ENCODE measurements at places on chromosomes 7 and 10.

DNA sequence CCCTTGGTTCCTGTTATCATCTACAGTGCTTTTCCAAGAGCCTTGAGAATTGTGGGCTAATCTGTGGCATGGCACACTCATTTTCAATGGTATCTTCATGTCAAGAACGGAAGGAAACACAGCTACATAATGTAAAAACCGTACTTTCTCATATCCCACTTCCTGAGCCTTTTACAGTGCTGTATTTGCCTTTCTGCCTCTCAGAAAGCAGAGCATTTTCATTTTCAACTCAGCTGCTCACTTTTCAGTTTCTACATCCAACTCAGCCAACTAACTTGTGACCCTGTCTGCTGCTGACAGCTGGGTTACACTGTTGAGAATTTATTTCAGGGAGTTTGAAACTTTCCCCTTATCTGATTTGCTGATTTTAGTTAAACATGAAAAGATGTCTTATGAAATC is 875.8 kb upstream of the KCND2 start:
- H3K4me1 ChIP-seq = no peaks in the 10 kb centered on the region
- no peak overlapping the region for H3K27ac ChIP-seq
- no peaks in the 10 kb centered on the region for H3K36me3 ChIP-seq
- no peaks in the 10 kb centered on the region for H3K27me3 ChIP-seq

DNA sequence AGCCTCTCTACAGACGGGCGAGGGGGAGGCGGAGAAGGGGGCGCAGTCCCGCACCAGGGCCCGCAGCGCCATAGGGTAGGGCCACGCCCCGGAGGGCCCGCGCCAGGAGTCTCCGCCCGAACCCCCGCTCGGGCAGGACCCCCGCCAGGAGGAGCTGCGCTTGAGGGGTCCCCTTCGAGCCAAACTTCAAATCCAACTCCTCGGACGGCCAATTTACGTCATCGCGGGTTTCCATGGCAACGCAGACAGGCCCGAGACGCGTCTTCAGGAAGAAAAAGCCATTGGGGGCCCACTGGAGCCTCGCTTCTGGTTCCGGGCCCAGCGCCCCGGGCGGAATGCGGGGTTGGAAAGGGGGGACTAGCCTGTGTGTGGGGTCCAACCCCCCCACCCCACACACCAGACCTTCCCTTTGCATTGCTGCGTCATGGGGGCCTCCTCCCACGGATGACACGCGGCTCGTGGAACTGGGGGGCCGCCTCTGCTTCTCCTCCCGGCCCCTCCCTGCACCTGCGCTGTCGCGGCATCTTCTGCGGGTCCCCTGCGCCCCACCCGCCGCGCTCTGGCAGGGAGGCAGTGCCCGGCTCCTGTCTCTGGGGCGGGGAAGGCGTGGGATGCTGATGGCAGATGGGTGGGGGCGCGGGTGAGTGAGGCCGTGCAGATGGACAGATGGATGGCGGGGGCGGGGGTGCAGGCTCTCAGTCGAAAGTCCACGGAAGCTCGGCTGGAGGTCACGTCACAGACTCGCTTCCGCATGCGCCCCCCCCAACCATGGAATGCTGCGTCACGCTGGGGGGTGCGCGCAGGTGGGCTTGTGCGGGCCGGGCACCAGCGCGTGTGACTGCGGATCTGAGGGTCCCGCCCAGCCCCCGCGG is 1.2 kb downstream of the CALY start:
- H3K4me1 ChIP-seq = no peaks in the 10 kb centered on the region
- peak; percentile 78 for DNase-seq
- peaks cover 17% of the 10 kb centered on the region for H3K27me3 ChIP-seq

GRCh38 chr10:30742471-30742870 is 112.9 kb upstream of the LYZL2 start:
- no peaks in the 10 kb centered on the region for H3K4me1 ChIP-seq
- DNase-seq = no peak
- peaks cover 4% of the 10 kb centered on the region for H3K36me3 ChIP-seq
- H3K27ac ChIP-seq = no peak overlapping the region
- H3K27me3 ChIP-seq = no peaks in the 10 kb centered on the region

DNA sequence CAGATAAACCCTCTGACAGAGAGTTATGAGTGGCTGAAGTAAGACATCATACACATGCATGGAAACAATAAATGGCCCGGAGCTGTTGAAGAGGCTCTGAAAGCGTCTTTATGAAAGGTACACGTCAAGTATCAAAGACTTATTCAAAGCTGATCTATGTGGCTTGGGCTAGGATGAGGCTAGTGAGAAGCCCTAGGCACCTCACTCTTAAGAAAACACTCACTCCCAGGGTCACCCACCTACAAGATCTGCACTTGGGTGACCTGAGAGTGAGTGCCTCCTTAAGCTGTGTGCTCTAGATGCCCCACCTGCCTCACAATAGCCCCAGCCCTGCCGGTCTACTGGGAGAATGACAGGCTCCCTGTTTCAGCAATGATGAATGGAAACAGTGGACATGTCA is 1.1 kb upstream of the GIMAP1 start:
- no peaks in the 10 kb centered on the region for H3K4me1 ChIP-seq
- no peak overlapping the region for H3K4me3 ChIP-seq
- H3K27me3 ChIP-seq = peaks cover 4% of the 10 kb centered on the region
- H3K36me3 ChIP-seq = no peaks in the 10 kb centered on the region
- no peak overlapping the region for H3K27ac ChIP-seq
- DNase-seq = no peak

DNA sequence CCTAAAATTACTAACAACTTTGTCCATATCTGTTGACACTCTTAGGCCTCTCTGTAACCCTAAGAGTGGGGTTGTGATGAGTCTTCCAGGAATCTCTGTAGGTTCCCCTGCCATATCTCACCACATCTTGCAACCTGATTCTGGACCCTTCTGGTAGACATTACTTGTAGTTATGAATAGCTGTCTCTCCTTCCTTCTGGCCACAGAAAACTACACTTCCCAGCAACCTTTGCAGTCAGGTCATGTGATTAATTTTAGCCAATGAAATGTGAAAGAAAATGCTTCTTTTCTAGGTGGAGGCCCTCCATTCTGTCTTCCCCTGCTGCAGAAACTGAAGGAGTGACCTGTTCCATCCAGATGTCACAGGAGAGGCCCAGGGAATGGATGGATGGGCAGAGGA is 147.6 kb upstream of the AOAH start:
- H3K4me1 ChIP-seq = peaks cover 5% of the 10 kb centered on the region
- H3K36me3 ChIP-seq = no peaks in the 10 kb centered on the region
- H3K4me3 ChIP-seq = no peak overlapping the region
- no peak overlapping the region for H3K27ac ChIP-seq
- no peak for DNase-seq
- H3K27me3 ChIP-seq = no peaks in the 10 kb centered on the region

- H3K27me3 ChIP-seq = peaks cover 4% of the 10 kb centered on the region
- H3K36me3 ChIP-seq = no peaks in the 10 kb centered on the region
- DNase-seq = no peak
- H3K4me3 ChIP-seq = no peak overlapping the region
- H3K4me1 ChIP-seq = peaks cover 41% of the 10 kb centered on the region
- peak overlapping the region; percentile 80 for H3K27ac ChIP-seq
Measured at GRCh38 chr7:44268671-44269070, 56.7 kb downstream of the CAMK2B start.

DNA sequence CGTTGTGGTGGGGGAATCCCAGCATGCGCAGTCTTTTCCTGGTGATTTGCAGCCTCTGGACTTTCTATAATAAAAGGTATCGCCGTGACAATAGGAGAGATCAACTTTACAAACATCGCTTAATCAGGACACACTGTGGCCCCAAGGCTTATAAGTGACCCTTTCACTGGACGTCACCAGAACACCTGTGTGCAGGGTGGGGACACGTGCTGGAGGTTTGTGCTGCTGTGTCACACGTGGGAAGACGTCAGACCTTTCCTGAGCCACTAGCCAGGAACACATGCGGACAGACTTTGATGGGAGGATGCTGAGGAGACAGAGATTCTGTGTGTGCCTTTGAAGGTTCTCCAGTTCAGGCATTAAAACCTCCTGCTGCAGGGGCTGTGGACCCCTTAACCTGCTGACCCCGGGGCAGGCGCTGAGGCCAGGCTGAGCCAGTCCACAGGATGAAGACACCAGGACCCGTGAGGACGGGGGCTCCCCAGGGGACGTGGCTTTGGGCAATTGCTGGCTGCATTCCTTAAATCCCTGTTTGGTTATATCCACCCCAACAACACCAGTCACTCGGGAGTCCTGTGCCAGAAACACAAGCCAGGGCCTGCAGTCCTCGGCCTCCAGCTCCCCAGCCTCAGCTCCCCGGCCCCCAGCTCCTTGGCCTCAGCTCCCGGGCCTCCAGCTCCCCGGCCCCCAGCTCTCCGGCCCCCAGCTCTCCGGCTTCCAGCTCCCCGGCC is 183.4 kb downstream of the PTPRN2 start:
- peak overlapping the region; percentile 60 for H3K4me3 ChIP-seq
- peaks cover 5% of the 10 kb centered on the region for H3K36me3 ChIP-seq
- peak overlapping the region; percentile 57 for H3K27ac ChIP-seq
- peaks cover 24% of the 10 kb centered on the region for H3K4me1 ChIP-seq
- DNase-seq = no peak
- H3K27me3 ChIP-seq = peaks cover 10% of the 10 kb centered on the region

GRCh38 chr7:116210345-116211005 is at the start of gene TES:
TES (plus strand) TSS chr7:116210539; CDS start chr7:116210708, 169 bp downstream.
- peaks cover 9% of the 10 kb centered on the region for H3K27me3 ChIP-seq
- DNase-seq = peak; percentile 75
- peak within 1 kb of the TSS; percentile 84 for H3K27ac ChIP-seq
- peaks cover 8% of the 10 kb centered on the region for H3K4me1 ChIP-seq
- peak within 1 kb of the TSS; percentile 98 for H3K4me3 ChIP-seq
- H3K36me3 ChIP-seq = no peaks in the 10 kb centered on the region

- no peak overlapping the region for H3K4me3 ChIP-seq
- H3K4me1 ChIP-seq = peaks cover 10% of the 10 kb centered on the region
- H3K36me3 ChIP-seq = peaks cover 18% of the 10 kb centered on the region
- DNase-seq = no peak
- H3K27me3 ChIP-seq = peaks cover 2% of the 10 kb centered on the region
Measured at GRCh38 chr10:47231414-47231813, 68.6 kb upstream of the GDF10 start.

DNA sequence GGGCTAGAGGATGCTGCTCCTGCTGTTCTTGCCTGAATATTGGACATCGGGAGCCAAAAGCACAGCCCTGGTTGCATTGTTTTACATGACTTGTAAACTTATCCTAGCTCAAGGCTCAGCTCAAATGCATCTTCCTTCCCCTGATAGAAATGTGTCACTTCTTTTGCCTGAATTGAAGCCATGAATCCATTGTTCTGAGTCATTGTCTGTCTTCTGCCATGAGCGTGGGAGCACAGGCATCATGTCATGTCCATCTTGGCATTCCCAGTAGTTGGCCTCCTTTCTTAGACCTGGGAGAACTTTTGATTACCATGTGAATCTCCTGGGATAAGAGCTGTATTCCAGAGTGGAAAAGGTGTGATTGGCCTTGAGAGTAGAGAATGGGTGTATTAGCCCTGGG is 54.1 kb upstream of the OPN4 start:
- H3K27ac ChIP-seq = no peak overlapping the region
- H3K4me3 ChIP-seq = no peak overlapping the region
- H3K4me1 ChIP-seq = no peaks in the 10 kb centered on the region
- no peaks in the 10 kb centered on the region for H3K27me3 ChIP-seq

GRCh38 chr10:102152545-102152890 is 329 bp downstream of the NOLC1 start:
- H3K36me3 ChIP-seq = no peaks in the 10 kb centered on the region
- DNase-seq = peak; percentile 24
- peak overlapping the region; percentile 90 for H3K27ac ChIP-seq
- H3K27me3 ChIP-seq = no peaks in the 10 kb centered on the region
- peaks cover 12% of the 10 kb centered on the region for H3K4me1 ChIP-seq

GRCh38 chr7:36755484-36755883 is 31.2 kb upstream of the AOAH start:
- H3K27ac ChIP-seq = no peak overlapping the region
- no peaks in the 10 kb centered on the region for H3K27me3 ChIP-seq
- no peaks in the 10 kb centered on the region for H3K36me3 ChIP-seq
- no peak for DNase-seq
- no peak overlapping the region for H3K4me3 ChIP-seq

DNA sequence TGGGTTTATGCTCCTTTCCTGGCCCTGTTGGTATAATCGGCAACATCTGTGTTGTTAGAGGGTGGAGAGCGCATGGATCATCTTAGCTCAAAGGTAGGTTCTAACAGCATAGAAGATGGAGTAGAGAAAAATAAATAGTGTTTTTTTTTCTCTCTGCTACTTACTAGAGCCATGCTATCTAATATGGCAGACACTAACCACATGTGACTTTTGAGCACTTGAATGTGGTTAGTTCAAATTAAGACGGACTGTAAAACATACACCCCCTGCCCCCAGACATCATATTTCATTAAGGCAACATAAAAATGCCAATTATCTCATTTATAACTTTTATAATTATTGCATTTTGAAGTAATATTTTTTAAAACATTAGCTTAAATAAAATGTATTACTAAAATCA is 525.1 kb downstream of the KIF20B start:
- no peak overlapping the region for H3K4me3 ChIP-seq
- no peak overlapping the region for H3K27ac ChIP-seq
- H3K36me3 ChIP-seq = no peaks in the 10 kb centered on the region

- H3K27ac ChIP-seq = no peak overlapping the region
- no peak overlapping the region for H3K4me3 ChIP-seq
- no peaks in the 10 kb centered on the region for H3K27me3 ChIP-seq
- peaks cover 12% of the 10 kb centered on the region for H3K36me3 ChIP-seq
Measured at GRCh38 chr7:15123901-15124300, 221.3 kb upstream of the DGKB start.

DNA sequence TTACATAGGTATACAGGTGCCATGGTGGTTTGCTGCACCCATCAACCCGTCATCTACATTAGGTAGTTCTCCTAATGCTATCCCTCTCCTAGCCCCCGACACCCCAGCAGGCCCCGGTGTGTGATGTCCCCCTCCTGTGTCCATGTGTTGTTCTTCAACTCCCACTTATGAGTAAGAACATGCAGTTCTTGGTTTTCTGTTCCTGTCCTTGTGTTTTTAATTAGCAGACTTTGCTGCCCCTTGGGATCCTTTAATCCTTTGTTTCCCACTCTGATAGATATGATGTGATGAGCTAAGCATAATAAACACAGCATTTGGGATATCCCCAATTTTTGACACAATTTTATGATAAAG is 71.1 kb upstream of the PALS2 start:
- H3K27me3 ChIP-seq = peaks cover 3% of the 10 kb centered on the region
- H3K4me3 ChIP-seq = no peak overlapping the region
- no peak for DNase-seq

DNA sequence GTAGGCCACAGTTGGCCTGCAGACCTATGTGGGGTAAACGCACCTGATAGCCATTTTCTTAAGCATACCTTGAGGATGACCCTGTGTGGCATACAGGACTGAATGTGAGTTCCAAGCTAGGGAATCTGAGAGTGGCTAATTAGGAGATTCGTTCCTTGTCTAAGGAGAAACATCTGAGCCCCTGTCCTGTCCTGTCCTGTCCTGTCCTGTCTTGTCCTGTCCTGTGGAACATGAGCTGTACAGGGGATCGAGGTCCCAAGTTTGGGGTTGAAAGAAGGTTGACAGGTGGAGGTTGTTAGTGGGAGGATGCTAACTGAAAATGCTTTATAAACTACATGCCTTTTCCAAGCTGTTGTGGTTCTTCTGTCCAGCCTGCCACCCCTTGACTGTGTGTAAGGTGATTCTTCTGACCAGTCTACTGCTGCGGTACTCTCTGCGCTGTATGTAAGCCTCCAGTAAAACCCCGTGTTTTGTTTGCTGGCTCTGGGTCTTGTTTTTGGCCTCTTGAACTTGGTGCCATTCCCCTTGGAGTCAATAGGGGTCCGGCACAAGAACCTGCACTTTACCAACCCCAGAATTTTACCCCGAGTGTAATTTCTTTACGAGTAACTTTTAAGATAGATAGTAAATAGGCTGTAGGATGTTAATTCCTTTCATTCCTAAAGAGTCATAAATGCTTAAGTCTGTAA is 26.4 kb downstream of the ZNRF2 start:
- no peak overlapping the region for H3K27ac ChIP-seq
- no peaks in the 10 kb centered on the region for H3K27me3 ChIP-seq
- no peak for DNase-seq
- no peak overlapping the region for H3K4me3 ChIP-seq
- no peaks in the 10 kb centered on the region for H3K36me3 ChIP-seq
